Left hindlimb (tissue), 1 donor: ENCODE measurements at places on chromosomes 11 and 22.

DNA sequence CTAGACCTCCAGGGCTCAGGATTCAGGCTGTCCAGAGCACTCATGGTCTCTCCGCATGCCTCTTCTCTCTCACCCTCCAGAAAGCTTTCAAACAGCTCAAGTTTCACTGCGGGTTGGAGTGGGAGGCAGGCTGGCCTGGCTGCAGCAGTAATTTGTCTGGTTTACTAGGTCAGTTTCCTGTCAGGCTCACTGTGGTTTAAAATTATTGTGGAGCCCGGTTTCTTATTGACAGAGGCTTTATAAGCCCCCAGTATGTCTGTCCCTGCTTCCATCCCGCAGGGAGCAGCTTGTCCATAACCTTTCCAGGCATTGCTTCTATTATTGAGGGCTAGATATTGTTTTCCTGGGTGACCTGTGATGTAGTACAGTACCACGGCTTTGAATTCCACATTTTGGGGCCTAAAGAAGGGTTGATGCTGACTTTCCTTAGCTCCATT is 235.3 kb upstream of the SORL1-AS1 start:
- DNase-seq = peak; percentile 77

DNA sequence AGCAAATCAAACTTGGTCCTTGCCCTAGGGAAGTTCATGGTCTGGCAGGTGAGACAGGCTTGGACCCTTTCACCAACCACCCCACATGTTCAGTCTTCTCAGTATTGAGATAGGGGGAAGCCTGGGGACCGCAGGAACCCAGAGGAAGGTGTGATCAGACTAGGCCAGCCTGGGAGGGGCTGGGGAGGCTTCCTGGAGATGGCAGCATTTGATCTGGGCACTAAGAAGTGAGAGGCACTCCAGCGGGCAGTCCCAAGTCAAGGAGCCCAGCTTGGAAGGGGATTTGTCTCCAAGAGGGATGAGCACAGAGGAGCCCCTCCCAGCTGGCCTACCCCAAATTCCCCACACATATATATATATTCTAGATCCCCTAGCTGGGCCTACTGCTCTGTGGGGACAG is 5.4 kb downstream of the LRRC32 start:
- no peak for DNase-seq

- no peak for DNase-seq
Observed at GRCh38 chr11:43947815-43948214, 5.4 kb downstream of the C11orf96 start.

DNA sequence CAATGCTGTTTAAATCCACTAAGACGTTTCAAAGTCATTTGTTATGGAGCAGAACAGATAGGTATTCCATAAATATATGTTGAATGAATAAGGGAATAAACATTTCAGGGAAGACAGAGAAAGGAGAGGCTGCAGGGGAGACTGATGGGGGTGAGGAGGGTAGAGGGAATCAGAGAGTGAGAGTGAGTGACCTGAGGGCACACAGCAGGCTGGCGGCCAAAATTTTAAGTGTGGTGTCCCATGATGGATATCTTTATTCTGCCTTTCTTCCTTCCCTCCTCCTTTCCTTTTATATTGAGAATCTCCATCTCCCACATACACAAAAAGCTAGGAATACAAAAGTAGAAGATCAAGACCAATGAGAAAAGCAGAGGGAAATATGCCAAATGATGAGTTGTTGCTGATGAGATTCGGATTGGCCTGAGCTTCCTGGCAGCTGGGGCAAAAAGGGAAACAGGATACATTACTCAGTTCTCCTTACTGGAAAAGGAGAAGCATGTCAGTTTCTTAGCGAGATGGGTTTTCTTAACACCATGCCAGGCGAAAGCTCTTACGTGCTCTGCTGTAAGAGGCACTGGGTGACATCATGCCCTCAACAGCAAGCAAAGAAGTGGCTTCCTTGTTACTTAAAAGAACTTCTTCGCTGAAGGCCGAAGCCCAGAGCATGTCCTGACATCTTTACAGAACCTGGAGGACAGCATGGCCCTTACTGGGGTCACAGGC is 11.2 kb upstream of the CYTH4 start:
- no peak for DNase-seq

DNA sequence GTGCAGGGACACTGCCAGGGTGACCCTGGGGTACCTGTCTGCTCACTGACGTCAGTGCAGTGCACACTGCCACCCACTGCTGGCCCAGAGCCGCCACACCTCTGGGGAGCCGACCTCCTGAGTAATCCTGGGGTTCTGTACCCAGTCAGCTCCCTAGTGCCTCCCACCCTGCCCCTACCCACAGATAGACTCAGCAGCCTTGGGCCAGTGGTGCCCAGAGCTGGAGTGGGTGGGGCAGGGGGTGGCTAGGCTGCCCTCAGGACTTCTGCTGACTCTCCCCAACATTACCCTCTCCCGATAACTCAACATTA is 5.8 kb downstream of the NRXN2 start:
- peak; percentile 21 for DNase-seq

DNA sequence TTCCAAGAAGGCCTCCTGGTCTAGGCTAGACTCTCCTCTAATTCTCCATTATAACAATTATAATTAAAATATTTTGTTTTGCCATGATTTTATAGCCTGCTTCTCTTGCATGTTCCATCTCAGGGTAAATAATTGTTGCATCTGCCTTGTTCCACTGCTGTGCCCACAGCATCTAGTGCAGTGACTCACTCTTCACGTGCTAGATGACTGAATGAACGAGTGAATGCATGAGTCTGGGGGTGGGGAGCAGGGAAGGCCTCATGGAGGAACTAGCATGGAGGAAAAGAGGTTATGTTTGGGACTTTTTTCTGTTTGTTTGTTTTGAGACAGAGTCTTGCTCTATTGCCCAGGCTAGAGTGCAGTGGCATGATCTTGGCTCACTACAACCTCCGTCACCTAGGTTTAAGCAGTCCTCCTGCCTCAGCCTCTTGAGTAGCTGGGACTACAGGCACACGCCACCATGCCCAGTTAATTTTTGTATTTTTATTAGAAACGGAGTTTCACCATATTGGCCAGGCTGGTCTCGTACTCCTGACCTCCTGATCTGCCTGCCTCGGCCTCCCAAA is 5.2 kb upstream of the OAF start:
- DNase-seq = no peak
